ENCODE measurements at places on chromosomes 12 and 14.
A peak's percentile ranks its signal among the peaks of the same experiment; 100 is the strongest.

DNA sequence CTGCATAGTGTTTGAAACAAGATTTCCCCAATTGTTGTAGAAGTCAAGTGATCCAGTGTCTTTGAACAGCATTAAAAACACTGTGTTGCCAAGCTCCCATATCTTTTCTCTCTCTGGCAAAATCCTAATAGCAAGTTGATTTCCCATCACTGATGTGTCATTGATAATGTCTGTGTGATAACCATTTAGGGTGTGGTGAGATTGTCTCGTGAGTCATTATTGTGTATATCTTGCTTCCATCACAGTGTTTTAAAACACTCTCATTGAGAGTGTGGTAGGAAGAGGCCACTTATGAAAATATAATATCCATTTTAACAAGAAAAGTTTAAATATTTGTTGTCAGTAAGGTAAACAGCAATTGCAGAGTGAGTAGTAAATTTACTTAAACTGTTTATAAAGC is 74.7 kb downstream of the PRORP start:
- DNase-seq, result no peak

DNA sequence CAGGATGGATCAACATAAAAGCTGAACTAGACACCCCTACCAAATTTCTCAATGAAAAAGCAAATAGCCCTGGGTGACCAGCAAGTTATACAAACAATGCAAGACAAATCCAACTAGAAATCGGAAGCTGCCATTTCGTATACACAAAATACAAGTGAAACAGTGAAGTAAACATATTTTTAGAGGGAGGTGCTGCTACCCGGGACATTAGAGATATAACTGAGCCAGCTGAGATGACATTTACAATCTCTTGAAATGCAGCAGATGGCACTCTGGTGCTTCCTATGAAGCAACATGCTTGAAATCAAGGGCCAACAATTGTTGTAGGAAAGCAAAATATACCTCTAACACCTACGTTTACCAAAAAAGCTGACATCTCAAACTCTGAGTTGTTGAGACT is 25.5 kb downstream of the BDKRB1 start:
- no peak for DNase-seq

DNA sequence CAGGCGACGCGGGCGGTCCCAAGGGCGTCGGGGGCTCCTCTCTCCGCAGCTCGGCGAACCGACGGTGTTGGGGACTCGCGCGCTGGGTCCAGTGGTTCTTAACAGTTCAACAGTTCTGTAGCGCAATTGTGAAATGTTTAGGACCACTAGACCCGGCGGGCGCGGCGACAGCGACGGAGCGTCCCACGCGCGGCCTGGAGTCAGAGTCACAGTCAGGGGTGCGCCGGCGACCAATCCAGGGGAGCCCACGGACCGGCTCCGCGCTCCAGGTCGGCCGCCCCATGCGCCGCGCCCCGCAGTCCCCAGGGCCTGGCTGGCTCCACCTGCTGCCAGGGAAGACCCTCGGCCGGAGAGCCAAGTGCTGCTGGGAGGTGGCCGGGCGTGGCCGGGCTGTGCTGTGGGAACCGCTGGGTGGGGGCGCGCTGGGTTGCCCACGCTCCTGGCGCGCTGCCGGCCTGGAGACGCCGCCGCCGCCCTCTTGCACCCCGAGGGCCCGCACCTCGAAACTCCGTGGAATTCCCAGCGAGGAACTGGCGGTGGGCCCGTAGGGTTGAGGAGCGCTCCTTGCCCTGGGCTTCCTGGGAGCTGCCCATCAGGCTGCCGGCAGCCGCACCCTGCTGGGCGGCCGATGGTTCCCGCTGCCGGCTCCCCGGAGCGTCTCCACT is 20.9 kb upstream of the KIF26A start:
- peak; percentile 36 for DNase-seq

- no peak for DNase-seq
Observed at GRCh38 chr14:93044556-93044955, 71.2 kb downstream of the ITPK1 start.

GRCh38 chr12:132517013-132517739 is 27.2 kb downstream of the FBRSL1 start:
- DNase-seq, result no peak

DNA sequence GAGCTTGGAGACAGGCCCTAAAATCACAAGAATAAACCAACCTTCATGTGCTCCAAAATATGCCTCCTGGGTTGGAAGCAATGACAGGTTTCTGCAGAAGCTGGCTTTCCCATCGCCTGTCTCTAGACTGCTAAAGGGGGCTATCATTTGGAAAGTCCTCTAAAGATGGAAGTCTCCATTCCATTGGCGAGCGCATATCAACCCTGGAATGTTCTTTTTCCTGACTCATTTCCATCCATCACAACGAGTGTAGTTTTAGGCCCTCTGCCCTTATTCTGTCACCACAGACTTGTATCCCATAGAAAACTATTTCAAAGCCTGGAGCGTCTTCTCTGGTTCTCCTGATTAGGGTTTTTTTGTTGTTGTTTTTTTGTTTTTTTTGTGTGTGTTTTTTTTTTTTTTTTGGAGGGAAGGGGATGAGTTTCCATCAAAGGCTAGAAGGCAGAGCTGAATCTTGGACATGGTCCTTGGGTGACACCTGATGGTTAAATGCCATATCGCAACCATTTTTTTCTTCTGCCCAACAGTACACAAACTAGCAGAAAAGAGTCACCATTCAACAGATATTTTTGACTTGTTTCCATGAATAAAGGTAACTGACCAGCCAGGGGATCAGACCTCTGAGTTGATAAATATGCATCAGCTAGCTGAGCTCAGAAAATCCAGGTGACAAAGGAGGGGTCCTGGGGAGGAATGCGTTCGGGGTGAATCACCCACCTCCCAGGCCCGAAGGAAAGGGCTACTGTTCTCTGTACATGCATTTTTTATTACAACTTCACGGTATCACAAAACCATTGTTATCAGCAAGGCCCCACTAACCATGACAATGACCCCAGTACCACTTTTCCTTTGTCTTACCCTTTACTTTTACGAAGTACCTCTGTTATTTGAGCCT is 40.5 kb downstream of the KCNA5 start:
- no peak for DNase-seq

DNA sequence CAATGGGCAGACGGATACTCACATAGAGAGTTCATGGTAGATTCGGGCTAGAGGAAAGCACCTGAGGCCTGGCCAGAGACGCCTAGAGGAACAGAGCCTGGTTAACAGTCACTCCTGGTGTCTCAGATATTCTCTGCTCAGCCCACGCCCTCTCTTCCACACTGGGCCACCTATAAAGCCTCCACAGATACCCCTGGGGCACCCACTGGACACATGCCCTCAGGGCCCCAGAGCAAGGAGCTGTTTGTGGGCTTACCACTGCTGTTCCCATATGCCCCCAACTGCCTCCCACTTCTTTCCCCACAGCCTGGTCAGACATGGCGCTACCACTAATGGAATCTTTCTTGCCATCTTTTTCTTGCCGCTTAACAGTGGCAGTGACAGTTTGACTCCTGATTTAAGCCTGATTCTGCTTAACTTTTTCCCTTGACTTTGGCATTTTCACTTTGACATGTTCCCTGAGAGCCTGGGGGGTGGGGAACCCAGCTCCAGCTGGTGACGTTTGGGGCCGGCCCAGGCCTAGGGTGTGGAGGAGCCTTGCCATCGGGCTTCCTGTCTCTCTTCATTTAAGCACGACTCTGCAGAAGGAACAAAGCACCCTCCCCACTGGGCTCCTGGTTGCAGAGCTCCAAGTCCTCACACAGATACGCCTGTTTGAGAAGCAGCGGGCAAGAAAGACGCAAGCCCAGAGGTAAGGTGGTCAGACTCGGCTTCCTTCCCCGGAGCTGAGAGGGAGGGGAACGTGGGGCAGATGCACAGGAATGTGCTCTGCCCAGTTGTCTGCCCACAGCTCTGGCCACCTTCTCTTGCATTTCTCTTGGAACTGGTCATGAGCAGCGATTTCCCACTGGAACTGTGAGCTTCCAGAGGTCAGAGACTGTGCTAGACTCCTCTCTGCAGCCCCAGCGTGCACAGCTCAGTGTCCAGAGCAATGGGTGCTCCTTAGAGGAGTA is at the start of gene CD4:
Gene CD4 (plus strand): TSS at position 557 of the 953 bp plus-strand sequence. CDS start 10,611 bp downstream, outside the sequence.
- peak; percentile 60 for DNase-seq

GRCh38 chr12:121581686-121582429 is 1.0 kb upstream of the KDM2B start:
- no peak for DNase-seq

DNA sequence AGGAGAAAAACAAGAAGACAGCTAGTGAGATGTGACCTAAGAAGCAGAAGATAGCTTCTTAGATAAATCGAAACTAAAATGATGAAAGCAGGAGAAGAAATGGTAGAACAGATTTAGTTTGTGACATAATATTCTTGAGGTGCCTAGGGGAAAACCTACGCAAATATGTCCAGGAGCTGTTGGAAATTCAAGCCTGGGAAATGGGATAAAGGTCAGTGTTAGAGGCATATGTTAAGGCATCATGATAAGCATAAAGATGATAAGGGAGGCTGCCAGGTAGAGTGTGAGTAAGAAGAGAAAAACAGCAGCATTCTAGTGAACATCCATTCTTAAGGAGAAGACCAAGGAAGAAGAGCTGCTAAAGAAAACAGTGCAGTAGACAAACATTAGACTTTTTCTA is 109.6 kb upstream of the LGR5 start:
- no peak for DNase-seq

- peak; percentile 97 for DNase-seq
Observed at GRCh38 chr12:121626087-121626852, at the start of gene ORAI1. TSS of gene ORAI1 (plus strand) at chr12:121626530.

GRCh38 chr12:20599757-20600156 is 95.4 kb upstream of the SLCO1C1 start:
- no peak for DNase-seq

- no peak for DNase-seq
Observed at GRCh38 chr12:41652981-41653380, 464.9 kb downstream of the PDZRN4 start.

DNA sequence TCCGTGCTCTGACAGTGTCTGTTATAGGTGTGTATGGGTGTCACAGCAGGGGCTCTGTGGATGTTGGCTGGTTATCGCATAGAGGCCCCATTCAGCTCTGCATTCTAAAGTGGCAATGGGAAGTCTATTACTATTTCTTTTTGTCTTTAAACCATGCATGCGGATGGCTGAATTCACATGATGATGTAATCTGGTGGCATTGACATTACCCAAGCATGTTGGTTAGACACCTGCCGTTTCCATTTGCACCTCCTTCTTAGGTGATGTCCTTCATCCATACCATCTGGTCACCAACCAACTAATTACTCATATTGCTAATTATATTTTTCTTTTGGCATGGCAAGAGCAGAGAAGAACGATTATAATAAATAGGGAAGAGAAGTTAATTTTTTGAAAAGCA is 270.8 kb upstream of the RGS6 start:
- DNase-seq, result no peak

DNA sequence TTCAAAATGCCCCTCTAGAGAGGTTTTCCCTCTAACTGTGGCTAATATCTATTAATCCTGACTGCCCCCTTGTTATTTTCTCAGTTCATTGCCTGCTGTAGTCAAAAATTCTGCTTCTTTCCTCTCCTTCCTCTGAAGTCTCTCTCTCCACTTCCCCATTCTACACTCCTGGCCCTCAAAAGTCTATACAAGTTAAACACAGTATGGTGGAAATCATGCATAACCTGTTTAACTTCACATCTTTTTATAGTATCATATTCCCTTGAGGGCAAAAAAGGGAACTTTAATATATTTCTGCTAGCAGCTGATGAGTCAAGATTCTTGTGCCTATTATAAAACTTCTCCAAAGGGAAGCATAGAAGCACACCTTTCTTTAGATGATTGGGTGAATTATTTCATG is 16.7 kb downstream of the GRIP1 start:
- no peak for DNase-seq

GRCh38 chr12:54225666-54226065 is 36.9 kb upstream of the SMUG1 start:
- no peak for DNase-seq

GRCh38 chr12:6868211-6869048 is 1.1 kb downstream of the TPI1 start:
- no peak for DNase-seq

GRCh38 chr14:89614009-89614691 is 197.1 kb upstream of the FOXN3 start:
- no peak for DNase-seq

- DNase-seq, result peak; percentile 49
Observed at GRCh38 chr14:29928117-29928640, 532 bp upstream of the PRKD1 start.

DNA sequence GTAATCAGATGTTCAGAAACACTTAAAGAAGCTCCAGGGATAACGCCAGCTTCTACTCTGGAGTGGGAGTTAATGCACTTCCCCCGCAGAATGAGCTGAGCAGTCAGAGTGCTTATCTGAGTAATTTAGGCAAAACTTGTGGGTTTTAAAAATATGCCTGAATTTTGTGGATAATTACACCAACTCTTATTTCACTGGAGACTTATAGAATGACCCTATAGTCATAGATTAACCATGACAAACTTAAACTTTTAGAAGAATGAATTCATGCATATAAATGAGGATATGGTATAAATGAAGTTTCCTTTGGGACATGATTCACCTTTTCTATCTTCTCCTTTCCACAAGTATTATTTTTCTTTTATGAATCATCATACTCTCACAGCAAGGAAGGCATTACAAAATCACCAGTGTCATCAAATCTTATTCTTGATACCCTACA is 241.1 kb upstream of the FBXO33 start:
- no peak for DNase-seq

DNA sequence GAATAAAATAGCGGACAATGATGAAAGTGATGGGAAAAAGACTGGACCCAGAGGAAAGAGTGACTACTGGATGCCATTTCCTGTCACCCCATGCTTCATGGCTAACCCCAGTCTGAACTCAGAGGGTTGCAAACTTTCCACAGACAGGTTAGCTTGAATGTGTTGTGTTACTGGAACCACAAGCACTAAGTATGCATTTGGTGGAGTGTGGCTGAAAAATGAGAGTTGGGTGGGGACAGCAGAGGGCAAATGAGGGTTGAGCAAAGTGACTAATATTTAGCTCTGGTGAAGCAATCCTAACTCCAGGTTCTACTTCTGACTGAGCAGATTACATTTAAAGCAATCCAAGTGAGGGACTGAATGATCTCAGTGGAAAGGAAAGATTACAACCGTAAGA is 1.6 kb downstream of the SLC16A7 start:
- no peak for DNase-seq

DNA sequence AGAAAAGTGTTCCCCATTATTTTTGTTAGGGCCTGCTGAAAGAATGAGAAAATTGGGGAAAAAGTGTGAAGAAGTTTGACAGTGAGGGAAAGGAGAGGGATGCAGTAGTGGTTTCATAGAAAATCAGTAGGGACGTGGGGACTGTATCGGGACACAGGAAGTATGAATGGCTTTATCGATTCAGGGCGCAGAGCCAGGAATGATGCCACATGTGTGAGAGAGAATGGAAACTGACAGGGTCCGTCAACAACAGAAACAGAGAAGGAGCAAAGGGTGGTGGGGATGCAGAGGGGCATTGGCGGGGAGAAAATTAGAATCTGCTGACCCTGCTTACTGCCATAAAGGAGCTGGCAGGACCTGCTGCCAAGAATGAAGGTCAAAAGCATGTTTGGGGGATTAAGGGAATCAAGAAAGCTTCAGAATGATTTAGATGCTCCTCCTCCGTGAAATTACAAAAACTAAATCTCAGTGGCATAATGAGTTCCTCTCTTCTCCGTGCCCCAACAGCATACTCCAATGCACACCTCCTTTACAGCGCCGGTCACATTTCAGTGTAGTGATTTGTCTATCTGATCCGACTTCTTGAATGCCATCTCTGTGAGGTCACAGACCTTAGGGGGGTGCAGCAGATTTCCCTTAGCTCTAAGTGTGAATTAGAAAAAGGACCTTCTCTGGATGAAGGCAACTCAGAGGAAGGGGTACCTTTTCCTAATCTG is 92.6 kb downstream of the EMP1 start:
- no peak for DNase-seq

Data from H9 (cell line).